CD4-positive, alpha-beta T cell treated with Interleukin-17A for 4 hours (primary cell): ENCODE measurements at places on chromosomes 6 and 20.

GRCh38 chr6:151179321-151179720 is 60.4 kb upstream of the AKAP12 start:
- DNase-seq, result no peak

DNA sequence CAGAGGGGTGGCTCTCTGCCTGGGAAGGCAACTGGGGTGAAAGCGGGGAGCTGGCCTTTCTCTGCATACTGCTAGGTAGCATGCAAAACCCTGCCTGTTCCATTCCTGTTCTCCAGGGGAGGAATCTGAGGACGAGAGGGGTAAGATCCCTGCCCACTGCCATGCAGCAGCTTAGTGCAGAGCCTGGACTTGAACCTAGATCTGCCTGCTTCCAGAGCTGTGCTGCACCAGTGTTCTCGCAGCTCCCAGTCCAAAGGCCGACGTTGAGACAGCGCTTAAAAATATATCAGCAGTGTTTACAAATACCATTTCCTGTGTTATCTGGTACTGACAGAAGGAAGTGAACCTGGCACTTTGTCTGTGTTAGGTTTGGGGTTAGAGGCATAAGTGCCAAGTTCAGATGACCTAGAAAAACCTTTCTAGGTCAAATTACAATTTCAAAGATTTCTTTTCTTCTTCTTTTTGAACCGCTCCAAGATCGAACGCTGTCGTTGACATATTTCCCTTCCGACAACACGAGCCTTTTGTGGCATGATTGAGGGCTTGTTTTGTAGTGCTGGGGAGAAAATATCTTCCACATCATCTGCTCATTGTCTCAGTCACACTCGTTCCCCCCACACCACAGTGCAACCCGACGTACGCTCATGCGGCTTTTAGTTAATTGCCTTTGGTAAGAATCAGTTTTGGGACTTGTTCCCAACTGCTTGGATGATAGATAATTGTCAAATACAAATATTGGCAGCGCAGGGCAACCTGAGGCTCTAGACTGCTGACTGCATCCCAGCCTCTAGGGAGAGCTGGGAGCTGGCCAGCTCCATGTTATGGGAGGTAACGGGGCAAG is 44.6 kb downstream of the TOX2 start:
- DNase-seq, result peak; percentile 40

- no peak for DNase-seq
Observed at GRCh38 chr6:157172231-157172701, 151.1 kb downstream of the TMEM242 start.

DNA sequence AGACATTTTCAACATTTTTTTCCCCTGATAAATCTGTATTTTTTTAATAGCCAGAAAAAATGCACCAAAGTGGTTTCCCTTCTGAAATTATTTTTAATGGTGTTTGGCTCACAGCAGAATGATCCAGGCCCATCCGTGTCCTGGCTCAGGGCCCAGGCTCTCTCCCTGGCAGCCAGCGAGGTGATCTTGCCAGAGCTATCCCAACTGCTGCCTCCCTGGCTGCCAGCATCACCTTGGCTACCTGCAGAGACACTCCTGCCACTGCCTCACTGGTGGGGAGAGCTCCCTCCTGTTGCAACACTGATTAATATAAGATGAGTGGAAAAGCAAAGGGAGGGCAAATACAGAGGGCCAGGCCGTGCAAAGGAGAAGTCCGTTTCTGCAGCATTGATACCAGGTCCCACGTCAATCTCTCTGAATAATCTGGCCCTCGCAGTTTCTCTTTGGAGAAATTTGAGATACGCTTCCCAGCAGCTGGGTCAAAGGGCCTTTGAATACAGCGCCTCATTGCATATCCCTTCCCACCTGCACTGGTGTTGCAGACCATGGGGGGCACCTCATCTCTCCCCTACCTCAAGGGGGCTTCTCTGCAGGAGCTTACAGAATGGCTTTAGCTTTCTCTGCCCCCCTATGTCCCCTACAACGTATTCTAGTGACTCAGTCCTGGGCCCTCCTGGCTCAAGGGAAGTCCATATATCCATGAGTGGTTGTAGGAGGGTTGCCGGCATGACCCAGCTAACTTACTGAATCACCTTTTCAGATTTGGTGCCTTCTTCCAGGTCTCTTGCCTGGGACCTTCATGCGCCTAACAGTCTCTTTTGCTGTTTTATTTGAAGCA is 12.8 kb upstream of the DSTN start:
- DNase-seq, result no peak

DNA sequence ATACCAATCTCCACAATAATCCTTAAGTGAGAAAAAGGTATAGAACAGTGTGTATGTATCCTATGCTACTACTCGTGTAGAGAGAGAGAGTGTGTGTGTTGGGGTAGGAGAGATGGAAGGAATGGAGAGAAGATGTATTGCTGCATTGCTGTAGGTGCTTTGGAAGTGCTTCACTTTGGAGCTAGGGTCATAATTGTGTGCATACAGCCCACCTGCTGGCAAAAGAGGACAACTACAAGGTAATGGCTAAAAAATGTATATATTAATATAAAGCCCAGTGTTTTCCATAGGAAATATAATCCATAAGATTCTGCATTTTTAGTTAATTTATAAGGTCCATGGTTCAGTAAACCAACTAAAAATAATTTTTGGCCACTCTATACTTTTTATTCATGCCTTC is 36.1 kb downstream of the SERAC1 start:
- peak; percentile 5 for DNase-seq

GRCh38 chr20:36367370-36367745 is 61.2 kb downstream of the DLGAP4 start:
- no peak for DNase-seq

GRCh38 chr20:34362502-34363061 is 491 bp upstream of the ITCH start:
- DNase-seq, result no peak

- no peak for DNase-seq
Observed at GRCh38 chr6:37673436-37673835, 24.2 kb downstream of the MDGA1 start.

- no peak for DNase-seq
Observed at GRCh38 chr6:27760464-27760863, 151.7 kb downstream of the OR2B2 start.

DNA sequence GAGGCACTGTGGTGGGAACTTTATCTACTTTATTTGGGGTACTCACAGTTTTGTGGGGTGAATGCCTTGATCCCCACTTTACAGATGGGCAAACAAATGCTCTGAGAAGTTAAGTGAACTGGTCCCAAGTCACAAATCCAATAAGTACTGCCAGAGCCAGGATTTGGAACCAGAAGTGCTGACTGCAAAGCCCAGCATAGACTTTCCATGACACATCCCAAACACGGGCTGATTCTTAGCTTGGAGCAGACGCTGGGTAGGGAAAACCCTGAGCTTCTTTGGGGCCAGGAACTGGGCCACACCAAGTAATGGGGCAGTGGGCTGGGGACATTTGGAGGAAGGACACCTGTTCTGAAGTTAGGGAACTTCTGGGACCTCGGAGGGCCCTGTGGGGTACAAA is 20.3 kb downstream of the RIN2 start:
- DNase-seq, result no peak

DNA sequence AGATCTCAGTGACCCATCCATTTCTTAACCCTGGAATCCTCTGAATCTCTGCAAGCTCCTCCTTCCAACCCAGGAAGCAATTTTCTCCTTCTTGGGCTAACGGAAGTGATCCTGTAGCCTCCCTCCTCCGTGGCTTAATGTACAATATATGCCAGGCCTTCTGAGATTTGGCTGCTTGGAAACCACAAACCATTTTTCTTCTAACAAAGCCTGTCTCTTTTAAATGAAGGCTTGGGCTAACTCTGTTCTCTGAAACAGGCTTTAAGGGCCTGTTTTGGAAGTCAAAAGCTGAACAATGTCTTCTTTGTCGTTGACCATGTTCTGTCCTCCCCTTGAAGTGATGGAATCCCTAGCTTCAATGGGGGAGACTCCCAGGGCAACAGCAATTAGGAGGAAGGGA is 14.9 kb downstream of the FYN start:
- no peak for DNase-seq

DNA sequence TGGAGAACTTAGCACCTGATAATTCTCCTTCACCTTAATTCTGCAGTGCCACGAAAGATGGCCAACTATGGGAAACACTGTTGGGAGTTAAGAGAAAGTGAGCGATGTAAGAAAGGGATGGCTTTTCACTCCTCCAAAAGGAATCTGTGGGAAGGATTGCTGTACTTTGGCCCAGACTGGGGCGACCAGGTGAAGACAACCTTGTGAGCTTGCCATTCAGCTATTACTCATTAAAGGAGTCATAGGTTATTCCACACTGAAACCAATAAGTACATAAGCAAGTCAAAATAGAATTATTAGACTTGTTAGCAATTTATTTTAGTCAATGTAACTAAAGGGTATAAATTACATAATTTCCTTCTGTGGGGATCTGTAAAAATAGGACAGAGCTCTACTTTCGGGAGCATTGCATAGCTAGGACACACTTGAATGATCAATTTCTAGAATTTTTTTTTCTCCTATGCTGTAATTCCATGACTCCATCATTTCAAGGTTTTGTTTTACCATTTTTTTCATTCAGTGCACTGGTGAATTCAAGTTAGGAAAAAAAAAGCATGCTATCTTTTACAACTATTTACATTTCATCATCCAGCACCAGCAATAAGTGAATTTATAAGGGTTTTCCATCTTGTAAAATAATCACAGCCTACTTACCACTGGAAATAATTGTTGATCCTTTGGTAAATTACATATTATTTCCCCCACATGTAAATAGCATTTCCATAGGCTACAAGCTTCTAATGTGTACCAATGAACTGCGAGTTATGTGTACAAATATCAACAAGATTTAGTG is 231.7 kb downstream of the SIM1 start:
- no peak for DNase-seq

- peak; percentile 78 for DNase-seq
Observed at GRCh38 chr6:137415127-137415833, 78.9 kb downstream of the OLIG3 start.

GRCh38 chr6:51019806-51020205 is 201.1 kb downstream of the TFAP2B start:
- no peak for DNase-seq

GRCh38 chr6:24854077-24854666 is 55.5 kb upstream of the ARMH2 start:
- no peak for DNase-seq

DNA sequence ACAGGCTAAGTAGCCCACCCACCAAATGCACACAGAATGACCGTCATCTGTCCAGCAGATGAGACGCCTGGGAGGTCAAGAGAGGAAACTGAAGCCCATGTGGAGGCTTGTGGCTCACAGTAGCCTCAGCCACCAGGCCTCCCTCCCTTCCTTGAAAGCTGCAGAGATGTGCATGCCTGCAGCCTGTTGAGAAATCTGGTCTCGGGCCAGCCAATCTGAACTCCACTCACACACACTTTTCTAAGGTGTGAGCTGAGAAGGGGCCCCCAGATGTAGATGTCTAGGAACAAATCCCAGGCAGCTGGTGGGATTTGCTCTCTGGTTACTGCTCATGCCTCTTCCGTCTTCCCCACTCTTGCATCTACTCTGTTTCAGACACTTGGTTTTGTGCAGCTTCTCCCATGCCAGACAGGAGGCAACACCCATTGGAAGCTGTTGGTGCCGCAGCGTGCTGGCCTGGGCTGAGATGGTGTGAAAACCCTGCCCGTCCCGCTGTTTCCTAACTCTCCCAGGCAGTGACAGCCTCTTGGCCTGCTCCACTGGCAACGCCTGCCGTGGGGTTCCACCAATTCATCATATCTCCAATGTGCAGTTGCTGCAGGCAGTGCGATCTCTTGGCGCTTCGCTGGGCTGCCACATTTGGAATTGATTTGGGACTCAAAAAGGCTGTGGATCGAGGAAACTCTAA is 24.1 kb upstream of the PAX1 start:
- no peak for DNase-seq

DNA sequence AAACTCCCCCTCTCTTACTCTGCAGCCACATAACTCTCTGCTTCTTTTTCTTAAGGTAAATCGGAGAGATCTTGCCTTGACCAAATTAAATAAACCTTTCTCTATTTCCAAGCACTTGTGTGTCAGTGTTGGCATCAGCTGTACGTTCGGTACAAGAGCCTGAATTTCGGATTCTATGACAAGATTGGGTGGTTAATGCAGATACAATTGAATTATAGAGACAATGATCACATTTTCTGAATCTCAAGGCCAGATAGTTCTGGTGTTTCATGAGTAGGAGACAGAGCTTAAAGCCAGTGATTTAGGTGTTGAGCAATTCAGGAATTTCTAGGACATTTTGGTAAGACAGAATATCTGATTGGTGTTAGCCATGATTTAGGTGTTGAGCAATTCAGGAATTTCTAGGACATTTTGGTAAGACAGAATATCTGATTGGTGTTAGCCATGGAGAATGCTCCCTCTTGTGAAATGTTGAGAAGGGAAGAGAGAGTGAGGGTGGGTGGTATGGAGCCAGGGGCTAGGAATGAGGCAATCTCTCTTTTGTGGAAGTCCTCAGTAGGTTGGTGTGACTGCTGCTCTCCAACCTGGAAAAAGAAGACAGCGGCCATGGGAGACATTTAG is 5.1 kb downstream of the SPINT3 start:
- DNase-seq, result no peak

GRCh38 chr6:131023834-131024504 is 39.1 kb downstream of the EPB41L2 start:
- DNase-seq, result no peak

GRCh38 chr6:111418971-111419693 is 63.9 kb downstream of the REV3L start:
- DNase-seq, result no peak

GRCh38 chr6:28884423-28885131 is 39.2 kb downstream of the TRIM27 start:
- peak; percentile 84 for DNase-seq

- DNase-seq, result peak; percentile 66
Observed at GRCh38 chr6:26607434-26608230, 10.9 kb downstream of the ABT1 start.

DNA sequence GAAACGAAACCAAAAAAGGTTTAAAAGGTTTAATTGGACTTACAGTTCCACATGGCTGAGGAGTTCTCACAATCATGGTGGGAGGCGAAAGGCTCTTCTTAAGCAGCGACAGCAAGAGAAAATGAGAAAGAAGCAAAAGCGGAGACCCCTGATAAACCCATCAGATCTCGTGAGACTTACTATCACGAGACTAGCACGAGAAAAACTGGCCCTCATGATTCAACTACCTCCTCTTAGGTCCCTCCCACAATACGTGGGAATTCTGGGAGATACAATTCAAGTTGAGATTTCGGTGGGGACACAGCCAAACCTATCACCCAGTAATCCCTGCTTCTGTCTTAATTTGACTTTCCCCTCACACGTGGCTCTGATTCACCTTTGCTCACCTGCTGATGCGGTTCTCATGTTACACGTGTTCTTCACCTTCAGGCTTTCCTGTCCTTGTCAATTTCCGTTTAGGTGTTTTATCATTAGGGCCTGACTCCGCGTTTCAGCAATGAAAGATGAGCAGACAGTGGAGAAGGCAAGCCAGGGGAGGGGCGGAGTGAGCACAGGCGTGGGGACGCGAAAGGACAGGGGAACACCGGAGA is 57.1 kb downstream of the AGPAT4 start:
- DNase-seq, result no peak

GRCh38 chr6:14440215-14440910 is 322.8 kb downstream of the CD83 start:
- DNase-seq, result no peak

- DNase-seq, result no peak
Observed at GRCh38 chr6:151358475-151358874, 32.9 kb downstream of the ZBTB2 start.
